ENCODE measurements at places on chromosomes 2 and 18.

DNA sequence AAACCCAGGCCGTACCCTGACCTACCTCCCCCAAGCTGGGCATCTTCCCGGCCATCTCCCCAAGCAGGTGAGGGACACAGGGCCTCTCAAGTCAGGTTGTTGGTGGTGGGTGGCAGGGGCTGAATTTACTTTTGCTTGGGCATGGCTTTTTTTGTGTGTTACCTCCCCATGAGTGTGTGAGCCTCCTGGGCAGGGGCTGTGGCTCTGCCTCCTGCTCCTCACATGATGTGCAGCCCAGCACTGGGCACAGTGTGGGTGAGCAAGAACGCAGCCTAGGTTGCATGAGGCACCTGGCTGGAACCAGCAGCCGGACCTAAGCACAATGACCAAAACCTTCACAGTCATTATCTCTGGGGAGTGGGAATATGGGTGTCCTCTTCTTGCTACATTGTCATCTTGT lies 22.3 kb downstream of the CELF4 start:
- DNase-seq, result no peak

GRCh38 chr2:149005471-149006077 lies 32.9 kb upstream of the LYPD6B start:
- no peak for DNase-seq

DNA sequence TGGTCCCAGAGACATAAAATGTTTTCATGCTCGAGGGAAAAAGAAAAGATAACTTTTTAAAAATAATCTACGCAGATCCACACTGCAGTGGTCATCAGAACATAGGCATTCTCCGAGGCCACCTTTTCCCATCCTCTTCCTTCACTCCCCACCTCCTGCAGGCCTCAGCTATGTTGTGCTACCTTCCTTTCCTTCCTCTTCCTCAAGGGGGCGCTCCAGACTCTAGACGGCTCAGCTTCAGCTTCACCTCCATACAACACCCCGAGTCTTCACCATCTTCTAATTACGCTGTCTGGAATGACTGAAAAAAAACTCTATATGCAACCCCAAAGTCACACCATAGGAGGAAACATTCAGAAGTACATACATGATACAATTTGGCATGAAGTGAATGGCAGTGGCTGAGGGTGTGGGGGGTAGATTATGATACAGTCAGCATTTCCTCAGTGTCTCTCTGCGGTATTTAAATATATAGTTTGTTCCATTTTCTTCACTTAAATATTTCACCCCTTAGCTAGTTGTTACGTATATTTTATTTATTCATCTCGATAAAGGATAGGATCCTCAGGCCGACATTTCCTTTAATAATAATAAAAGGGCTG lies 583.6 kb downstream of the IRS1 start:
- peak; percentile 24 for DNase-seq

DNA sequence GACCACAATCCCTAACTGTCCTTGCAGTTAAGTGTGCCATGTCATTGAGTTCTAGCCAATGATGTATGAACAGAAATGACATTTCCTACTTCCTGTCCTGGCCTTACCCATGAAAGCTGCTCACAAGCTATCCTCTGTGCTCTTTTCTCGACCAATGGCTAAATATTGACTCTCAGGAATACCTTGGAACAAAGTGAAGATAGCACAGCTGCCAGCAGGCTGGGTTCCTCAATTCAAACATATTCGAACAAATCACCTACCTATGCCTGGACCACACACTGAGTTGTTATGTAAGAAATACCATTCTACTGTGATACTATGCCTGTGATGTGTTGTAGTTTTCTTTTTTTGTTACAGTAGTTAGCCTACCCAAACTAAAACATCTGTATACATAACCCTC lies 65.1 kb downstream of the GAREM1 start:
- DNase-seq, result no peak

GRCh38 chr2:3430172-3430571 lies 50.7 kb downstream of the TRAPPC12 start:
- no peak for DNase-seq

- DNase-seq, result peak; percentile 21
Measured at GRCh38 chr2:151999053-151999452, 99.8 kb downstream of the CACNB4 start.

GRCh38 chr2:160920791-160921303 lies 239.4 kb upstream of the TANK start:
- DNase-seq, result no peak

DNA sequence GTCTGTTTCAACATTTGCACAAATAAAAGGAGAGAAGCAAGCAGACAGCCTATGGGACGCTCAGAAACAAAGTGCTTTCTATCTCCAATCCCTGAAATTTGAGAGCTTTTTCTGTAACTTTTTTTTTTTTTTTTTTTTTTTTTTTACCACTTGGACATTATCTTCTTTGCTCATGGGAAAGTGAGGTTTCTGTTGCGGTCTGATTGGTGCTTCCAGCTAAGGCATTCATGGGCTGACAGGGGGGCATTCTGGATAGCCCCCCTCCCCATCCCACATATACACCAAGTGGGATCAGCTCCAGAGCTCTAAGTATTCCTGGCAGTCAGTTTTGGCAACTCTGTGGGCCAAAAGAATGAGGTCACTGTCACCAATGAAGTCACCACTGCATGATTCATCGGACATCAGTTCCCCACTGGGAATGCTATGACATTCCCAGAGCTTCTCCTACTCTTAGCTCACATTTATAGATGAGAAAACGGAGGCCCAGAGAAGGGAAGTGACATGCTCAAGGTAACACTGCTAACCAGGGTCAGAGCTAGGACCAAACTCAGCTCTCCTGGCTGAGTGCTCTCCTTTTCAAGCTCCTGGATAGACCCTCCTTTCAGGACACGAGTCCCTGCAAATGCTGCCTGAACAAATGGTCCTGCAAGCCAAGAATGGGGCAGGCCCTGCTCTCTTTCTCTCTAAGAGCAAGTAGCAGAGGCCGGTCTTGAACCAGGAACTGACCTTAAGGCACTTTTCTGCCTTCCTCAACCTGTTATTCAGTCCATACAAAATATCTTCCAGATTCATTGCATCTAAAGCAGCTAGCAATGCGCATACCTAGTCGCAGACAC lies 61.3 kb downstream of the TMEM247 start:
- no peak for DNase-seq

DNA sequence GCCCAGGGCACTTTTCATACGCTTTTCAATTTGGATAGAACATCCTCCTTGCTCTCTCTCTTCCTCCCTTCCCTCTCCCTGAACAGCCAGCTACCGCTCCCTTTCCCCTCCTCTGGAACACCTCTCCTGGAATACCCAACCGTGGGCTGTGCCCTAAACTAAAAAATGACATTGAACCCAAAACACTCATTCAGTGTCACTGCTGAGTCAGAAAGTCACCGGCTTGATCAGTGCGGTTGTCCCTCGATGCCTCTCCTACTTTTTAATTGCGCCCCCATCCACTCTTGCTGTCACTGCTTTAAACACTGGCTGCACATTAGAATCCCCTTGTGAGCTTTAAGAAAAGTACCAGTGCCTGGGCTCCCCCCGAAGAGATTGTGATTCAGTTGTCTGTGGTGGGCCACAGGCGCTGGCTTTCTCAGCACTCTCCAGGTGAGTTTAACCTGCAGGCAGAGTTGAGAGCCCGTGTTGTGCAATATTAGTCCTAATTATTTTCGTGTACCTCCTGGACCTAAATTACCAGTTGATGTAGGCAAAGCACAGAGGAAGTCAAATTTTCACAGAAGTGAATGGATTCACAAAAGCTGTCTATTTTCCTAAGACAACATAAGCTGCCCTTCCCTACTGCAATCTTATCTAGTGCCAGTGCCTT lies 302.0 kb downstream of the PRKCE start:
- no peak for DNase-seq
